Body of pancreas (tissue), 4 donors: ENCODE measurements at places on chromosomes 4 and X.

GRCh38 chr4:167826281-167826680 is 266.1 kb upstream of the ANXA10 start:
- no peak for DNase-seq

DNA sequence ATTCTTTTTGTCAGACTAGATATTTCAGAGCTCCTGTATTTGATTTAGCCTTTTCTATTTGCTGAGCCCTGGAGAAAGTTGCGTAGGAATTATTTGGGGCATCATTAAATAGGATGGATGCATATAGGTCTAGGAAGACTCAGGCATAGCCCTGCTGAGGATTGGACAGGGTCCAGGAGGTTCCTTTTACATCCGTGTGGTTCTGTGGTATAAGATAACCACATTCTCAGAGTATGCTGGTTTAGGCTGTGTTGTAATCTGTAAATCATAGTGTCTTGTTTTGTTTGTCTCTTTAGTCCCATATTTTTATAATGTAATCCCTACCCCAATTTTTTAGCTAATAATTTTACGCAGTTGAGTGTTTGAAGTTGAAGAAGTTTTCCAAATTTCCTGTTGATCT is 513.7 kb downstream of the RPA4 start:
- no peak for DNase-seq

GRCh38 chrX:23887451-23887850 is 20.3 kb downstream of the APOO start:
- no peak for DNase-seq

- DNase-seq: no peak
These were observed 236.8 kb upstream of the VCX start for GRCh38 chrX:7606039-7606652.

- DNase-seq: no peak
These were observed 797.6 kb upstream of the AADAT start for GRCh38 chr4:170887396-170887795.

DNA sequence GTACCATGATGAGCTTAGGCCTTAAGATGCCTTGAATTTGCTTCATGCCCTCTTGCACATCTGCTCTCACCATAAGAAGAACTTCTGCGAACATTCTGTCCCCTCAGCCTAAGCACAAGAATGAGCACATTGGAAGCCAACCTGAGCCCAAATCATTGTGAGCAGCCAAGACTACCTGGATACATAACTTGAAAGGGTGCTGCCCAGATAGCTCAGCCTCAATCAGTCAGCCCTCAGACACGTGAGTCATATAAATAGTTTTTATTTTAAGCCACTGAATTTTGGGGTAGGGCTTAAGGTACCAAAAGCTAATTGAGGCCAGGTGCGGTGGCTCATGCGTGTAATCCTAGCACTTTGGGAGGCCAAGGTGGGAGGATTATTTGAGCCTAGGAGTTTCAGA is 27.5 kb upstream of the BBS12 start:
- no peak for DNase-seq

DNA sequence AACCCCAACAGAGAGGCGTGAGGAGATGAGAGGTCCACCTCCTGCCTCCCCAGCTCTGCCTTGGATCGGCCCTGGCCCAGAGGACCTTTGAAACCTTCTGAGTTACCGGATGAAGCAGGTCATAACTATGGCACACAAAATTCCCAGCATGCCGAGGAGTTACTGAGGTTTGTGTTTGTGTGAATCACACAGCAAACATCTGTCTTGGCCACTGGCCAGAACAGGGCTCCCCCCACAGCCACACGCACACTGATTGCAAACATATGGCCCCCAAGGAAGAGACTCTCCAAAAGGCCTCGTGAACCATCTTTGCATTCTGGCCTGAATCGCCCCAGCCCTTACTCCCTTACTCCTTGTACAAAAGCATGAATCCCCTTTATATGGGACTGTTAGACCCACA is 18.9 kb downstream of the RPS4X start:
- DNase-seq: no peak

GRCh38 chrX:26414534-26414933 is 198.6 kb downstream of the MAGEB5 start:
- DNase-seq: no peak

DNA sequence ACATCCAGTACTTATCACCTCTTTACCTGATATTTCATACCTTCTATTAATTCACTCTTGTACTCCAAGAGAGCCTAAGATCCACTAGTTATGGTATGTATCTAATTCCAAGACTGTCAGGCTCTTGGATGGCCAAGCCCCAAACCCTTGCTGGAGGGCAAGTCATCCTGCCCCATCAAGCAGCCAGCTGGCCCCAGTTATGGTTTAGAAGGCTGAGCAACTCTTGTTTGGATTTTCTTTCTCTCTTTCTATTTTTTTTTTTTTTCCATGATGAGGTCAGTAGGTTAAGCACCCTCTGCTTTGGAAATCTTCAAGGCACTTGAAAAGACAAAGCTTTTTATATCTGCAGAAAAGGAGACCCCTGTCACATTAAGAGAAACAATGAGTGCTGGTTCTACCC is 10.9 kb upstream of the FGF16 start:
- DNase-seq: no peak

DNA sequence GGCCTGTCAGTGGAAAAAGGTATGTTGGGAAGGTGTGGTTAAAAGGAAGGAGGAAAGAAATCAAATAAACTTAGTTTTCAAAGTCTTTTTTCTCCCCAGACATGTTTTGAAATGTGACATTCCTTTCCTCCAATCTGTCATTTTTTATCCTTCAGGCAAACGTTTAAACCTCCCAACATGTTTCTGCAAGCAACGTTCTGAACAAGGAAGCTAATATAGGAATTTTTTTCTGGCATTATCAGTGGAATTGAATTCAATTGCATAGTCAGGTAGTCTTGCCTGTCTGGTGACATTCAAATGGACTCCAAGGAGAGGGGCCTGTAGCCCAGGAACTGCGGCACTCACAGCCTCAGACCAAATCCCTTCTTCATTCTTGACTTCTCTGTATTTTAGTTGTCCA is 30.0 kb upstream of the RASSF6 start:
- DNase-seq: no peak

GRCh38 chr4:184400891-184401290 is 73.5 kb downstream of the IRF2 start:
- DNase-seq: no peak

- no peak for DNase-seq
These were observed 311.8 kb upstream of the SMIM31 start for GRCh38 chr4:164442180-164442579.

DNA sequence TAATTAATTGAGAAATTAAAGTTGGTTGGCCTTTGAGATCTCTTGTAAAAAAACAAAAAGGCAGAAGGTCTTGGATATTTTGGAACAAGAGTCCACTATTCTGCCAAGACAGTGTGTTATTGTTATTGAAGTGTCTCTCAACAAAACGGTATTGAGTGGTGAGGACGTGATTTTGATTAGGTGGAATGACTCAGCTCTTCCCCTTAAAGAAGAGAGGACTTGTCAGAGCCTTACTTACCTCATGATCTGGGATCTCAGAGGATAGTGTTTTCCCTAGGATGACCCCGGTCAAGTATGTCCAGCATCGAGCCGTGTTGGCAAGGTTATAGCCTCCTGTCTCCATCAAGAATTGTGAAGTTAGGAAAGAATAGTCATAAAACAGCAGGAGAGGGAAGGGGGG is 110.9 kb downstream of the HDAC8 start:
- no peak for DNase-seq

DNA sequence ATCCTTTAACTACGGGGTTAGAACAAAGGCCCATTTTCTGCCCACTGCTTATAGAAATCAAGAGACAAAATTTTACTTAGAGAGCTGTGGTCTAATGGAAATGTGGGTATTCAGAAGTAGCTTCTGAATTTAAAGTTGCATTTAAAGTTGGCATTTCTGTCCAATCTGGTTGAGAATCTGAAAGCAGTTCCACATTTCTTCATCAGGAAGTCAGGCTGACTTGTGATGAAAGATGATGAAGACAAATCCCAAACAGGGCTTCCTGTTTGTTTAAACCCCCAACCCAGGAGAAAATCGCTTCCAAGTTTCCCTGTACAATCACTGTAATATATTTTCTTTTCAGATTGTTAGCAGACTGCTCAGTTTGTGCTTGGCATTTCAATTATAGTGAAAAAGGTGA is 345.3 kb downstream of the SPRY1 start:
- DNase-seq: no peak

- DNase-seq: no peak
These were observed 21.2 kb downstream of the AFF1 start for GRCh38 chr4:86955888-86956451.

- no peak for DNase-seq
These were observed 171.7 kb downstream of the SLIT2 start for GRCh38 chr4:20423420-20423819.

DNA sequence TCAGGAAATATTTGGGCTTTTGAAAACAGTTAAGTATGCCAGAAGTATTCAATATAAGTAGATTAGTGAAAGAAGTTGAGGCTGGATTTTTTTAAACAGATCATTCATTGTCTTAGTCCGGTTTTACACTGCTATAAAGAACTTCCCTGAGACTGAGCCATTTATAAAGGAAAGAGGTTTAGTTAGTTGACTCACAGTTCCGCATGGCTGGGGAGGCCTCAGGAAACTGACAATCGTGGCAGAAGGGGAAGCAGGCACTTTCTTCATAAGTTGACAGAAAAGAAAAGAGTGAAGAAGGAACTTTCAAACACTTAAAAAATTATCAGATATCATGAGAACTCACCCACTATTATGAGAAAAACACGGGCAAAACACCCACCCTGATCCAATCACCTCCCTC is 31.1 kb upstream of the CYLC1 start:
- DNase-seq: no peak

GRCh38 chr4:25811374-25811690 is 51.5 kb downstream of the SEL1L3 start:
- no peak for DNase-seq

DNA sequence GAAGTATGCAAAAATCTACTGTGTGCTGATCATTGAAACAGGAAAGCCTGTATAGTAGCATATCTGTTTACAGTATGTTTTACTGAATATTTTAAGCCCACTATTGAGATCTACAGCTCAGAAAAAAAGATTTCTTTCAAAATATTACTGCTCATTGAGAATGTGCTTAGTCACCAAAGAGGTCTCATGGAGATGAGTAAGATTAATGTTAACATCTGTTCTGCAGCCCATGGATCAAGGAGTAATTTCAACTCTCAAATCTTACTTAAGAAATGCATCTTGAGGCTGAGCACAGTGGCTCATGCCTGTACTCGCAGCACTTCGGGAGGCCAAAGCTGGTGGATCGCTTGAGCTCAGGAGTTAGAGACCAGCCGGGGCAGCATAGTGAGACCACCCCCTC is 3.3 kb downstream of the RNF4 start:
- DNase-seq: no peak

DNA sequence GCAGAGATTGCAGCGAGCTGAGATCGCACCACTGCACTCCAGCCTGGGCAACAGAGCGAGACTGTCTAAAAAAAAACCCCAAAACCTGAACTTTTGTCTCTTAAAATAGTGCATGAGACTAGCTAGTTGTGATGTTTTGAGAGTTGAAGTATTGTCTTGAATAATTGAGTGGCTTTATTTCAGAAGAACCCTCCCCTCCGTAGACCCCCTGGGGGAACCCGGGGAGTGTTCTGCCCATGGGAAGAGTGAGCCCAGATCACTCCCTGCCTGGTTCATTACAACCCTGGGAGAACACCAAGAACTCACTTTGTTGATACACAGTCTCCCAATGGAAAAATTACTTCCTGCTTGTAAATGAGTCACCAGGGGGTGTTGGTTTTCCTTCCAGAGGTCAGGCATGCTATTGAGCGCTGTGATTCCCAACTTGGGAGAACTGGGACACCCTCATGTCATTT is 65.3 kb upstream of the SHISA3 start:
- DNase-seq: no peak

DNA sequence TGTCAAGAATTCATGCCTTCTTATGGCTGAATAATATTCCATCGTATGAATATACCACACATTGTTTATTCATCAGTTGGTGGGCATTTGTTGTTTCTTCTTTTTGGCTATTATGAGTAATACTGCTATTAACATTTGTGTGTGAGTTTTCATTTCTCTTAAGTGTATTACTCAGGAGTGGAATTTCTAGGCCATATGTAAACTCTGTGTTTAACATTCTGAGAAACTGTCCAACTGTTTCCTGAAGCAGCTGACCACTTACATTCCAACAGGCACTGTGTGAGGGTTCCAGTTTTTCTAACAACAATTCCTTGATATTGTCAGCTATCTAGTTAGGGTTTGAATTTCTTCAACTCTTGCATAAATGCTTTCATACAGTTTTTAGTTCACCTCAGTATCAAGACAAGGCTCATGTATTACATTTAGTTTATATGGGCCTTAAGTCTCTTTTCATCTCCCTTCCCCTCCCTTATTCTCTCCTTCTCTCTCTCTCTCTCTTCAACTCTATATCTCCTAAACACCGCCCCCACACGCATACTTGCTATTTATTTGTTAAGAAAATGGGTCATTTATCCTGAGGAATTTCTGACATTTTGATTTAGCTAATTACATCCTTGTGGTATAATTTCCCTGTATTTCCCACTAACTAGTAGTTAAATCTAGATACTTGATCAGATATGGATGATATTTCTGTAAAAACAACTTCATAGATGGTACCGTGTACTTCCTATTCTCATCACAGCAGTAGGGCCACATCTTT is 77.4 kb downstream of the WDR19 start:
- DNase-seq: no peak

GRCh38 chr4:136863756-136864155 is 668.5 kb downstream of the PCDH18 start:
- DNase-seq: no peak

DNA sequence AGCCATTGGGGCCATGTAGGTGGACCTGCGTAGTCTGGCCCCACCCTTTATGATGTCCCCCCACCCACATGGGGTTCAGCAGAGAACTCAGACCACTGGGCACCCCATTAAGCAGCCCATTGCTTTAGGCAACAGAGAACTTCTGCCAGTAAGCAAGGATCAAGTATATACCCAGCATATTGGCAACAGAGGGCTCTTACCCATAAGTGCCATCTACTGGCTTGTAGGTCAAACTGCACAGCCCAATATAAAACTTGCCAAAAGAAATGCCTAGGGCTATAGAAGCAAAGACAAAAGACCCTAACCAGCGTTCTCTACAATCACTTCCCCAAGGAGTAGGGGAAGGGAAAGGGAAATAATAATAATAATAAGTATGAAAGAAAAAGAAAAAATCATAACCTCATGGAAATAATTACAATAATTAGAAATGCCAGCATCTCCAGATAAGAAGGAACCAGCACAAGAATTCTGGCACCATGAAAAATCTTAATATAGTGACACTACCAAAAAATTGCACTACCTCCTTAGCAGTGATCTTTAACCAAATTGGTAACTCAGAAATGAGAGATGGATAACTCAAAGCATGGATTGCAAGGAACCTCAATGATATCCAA is 1090.7 kb downstream of the FAT4 start:
- no peak for DNase-seq
